ENCODE measurements at places on chromosomes 6 and 20.

- DNase-seq: no peak
Measured at GRCh38 chr20:48615871-48616270, 211.9 kb downstream of the PREX1 start.

- DNase-seq: no peak
Measured at GRCh38 chr20:19867074-19867473, 109.0 kb downstream of the RIN2 start.

DNA sequence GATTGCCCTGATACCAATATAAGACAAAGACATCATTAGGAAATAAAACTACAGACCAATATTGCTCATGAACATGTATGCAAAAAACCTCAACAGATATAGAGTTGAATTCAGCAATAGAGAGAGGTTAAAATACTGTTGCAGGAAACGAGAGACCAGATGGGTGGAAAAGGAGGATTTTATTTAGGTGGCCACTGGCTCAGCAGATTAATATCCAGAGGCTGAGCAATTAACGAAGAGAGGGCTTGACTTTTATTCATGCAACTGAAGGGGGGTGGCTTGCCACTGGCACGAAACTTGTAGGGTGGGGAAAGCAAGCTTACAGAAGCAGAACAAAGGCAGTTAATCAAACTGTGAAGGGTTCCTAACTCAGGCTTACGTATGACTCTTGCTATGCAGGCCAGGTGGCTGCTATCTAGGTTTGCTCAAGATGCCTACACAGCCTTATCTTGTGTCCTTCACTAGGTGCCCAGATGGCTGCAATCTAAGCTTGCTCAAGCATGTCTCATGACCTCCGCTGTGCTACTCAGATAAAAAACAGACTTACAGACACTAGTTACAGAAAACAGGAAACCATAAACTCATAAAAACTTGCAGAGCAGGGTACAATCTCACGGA, 126.4 kb downstream of the MMUT start:
- DNase-seq: no peak

DNA sequence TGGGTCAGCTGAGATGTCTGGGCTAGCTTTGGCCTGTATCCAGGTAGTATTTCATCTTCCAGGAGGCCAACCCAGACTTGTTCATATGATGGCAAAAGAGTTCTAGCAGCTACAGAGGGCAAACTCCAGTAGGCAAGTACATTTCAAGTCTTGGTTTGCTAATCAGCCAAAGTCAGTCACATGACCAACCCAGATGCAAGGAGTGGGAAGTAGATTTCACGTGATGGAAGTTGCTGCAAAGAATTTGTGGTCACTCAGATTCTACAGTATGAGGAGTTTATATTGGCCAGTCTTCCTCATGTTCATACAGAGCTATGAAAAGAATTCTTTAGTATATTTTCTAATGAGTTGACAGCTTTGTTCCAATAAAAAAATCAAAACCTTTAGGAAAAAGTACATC, 101.8 kb downstream of the PHACTR1 start:
- no peak for DNase-seq

DNA sequence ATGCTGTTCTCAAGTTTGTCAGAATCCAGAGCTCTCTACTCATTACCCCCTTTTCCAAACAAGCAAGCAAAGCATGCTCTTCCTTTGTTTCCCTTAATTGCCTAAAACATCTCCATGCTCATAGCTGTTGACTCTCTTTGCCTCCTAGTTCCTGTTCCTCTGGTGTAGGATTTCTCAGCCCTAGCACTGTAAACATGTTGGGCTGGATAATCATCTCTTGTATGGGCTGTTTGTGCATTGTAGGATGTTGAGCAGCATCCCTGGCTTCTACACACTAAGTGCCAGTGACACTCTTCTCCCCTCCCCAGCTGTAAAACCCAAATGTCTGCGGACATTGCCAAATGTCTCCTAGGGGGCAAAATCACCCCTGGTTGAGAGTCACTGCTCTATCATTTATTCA, 14.0 kb downstream of the PPARD start:
- DNase-seq: no peak

Data from putamen (tissue), 1 donor.